ENCODE measurements at places on chromosomes 5 and 9.

- no peak for DNase-seq
Measured at GRCh38 chr5:37626266-37626665, 213.6 kb downstream of the GDNF start.

DNA sequence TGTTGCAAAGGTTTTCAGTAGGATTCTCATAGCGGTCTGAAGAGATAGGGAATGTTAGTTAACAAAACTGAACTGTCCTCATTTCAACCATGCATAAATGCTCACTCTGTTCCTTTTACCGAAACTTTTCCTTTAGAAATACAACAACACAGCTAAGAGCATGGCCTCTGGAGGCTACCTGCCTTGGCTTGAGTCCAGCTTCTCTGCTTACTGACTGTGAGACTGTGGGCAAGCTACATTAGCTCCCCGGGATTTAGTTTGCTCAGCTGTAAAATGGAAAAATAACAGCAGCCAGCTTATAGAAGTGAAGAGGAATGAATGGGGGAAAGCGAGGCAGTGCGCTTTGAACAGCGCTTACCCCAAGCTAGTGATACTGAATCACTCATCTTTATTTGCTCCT lies 507.9 kb upstream of the DAP start:
- peak; percentile 75 for DNase-seq

DNA sequence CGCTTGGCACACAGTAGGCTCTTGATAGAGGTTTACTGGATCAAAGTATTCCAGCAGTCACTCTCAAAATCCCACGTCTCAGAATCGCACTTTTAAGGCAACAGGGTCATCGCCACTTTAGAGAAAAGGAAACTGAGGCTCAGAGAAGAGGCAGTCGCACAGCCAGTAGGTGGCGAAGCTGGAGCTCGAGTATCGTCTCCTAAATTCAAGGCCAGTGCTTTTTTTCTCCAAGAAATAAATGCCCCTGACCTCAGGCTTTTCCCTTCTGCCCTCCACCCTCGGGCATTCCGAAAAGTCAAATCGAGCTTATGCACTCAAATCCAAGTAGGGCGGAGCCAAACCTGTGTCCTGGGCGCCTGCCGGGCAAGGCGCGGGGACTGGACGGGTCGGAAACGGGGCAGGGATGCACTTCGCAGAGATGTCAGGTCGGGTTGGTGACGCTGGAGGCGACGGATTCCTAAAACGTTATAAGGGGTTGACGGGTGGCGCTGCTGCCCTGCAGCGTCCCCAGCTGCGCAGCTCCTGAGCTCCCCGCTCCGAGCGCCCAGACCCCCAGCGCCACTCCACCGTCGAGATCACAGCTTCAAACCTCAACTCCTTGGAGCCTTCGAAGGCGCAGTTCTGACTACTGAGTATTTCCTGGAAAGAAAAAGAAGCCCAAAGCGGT lies 4.7 kb upstream of the FOXB2 start:
- no peak for DNase-seq

GRCh38 chr9:88372103-88372654 lies 16.1 kb upstream of the SPIN1 start:
- no peak for DNase-seq

- DNase-seq, result no peak
Measured at GRCh38 chr9:136994180-136994887, 2.0 kb downstream of the CLIC3 start.

GRCh38 chr5:58800861-58801540 lies 218.1 kb downstream of the RAB3C start:
- DNase-seq, result no peak
